ENCODE measurements at places on chromosomes 11 and 22.

DNA sequence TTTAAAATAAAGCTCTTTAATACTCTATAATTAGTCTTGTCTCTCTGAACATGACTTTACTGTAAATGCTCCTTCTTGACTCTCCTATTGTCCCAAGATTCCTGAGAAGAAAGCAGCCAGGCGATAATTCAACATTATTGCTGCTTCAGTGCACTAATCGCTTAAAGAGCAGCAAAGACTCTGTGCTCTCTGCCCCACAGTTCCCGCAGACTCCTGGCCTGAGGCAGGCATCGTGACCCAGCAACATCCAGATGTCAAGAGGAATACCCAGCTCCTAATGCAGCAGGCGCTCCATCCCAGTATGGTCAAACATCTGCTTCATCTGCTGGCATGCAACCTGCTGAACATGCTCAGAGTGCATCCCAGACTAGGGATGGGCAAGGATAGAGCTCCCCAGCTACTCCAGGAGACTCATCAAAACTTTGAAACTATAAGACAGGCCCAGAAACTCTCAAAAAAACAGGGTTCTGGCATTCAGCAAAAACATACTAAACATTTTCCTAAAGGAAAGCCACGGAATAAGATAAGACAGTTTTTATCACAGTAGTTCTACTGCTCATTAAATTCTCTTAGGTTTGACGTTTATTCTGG, 270.0 kb downstream of the SOX6 start:
- DNase-seq: peak; percentile 30

DNA sequence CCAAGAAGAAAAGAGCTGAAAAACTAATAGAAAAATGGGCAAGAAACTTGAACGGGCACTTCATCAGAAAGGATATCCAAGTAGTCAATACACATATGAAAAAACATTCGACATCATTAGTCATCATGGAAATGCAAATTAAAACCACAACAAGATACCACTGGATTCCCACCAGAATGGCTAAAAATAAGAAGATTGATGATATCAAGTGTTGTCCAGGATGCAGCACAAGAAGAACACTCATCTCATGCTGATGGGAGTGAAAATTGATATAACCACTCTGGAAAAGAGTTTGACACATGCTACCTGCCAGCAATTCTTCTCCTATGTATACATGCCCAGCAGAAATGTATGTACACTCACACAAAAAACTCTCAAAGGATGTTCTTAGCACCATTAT, 26.9 kb upstream of the SCUBE2 start:
- no peak for DNase-seq

- DNase-seq: no peak
Observed at GRCh38 chr11:94909371-94909820, 64.0 kb downstream of the CWC15 start.

DNA sequence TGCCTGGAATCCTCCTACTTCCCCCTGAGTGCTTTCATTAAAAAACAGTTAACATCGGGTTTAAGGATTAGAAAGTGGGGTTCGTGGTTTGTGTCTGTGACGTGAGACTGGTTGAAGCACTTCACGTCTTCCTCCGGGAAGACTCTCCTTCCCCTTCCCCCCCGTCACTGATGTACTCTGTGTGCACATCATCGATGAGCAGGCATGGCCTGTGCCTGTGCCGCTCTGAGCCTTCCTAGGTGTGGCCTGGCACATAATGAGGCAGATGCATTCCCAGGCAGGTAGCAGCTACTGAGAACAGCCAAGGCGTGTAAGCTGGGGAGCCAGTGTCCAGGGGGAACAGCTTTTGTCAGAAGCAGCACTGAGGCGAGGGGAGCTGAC, 93.8 kb downstream of the BCR start:
- DNase-seq: no peak

GRCh38 chr11:20112291-20113148, 47.8 kb downstream of the DBX1 start:
- DNase-seq: peak; percentile 58

DNA sequence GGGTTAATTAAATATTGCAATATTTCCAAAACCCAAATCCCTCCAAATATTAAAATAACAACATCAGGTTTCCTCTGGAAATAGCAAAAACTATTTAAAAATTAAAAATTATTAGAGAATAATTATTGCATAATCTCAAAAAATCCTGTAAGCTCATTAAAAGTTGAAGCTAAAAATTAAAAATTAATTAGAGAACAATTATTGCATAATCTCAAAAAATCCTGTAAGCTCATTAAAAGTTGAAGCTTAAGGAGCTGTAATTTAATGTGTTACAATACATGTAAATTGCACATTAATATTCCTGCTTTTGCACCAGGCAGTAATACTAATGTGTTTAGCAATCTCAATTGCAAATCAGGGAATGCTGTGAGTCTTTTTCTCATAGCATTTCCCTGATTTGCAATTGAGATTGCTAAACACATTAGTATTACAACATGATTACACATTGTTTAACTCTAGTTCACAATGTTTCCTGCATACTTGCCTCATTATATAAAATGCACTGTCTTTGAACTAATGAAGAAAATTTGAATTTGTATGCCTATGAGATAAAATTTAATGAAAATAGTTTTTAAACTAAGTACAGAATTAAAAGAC, 247.7 kb downstream of the GUCY1A2 start:
- no peak for DNase-seq

DNA sequence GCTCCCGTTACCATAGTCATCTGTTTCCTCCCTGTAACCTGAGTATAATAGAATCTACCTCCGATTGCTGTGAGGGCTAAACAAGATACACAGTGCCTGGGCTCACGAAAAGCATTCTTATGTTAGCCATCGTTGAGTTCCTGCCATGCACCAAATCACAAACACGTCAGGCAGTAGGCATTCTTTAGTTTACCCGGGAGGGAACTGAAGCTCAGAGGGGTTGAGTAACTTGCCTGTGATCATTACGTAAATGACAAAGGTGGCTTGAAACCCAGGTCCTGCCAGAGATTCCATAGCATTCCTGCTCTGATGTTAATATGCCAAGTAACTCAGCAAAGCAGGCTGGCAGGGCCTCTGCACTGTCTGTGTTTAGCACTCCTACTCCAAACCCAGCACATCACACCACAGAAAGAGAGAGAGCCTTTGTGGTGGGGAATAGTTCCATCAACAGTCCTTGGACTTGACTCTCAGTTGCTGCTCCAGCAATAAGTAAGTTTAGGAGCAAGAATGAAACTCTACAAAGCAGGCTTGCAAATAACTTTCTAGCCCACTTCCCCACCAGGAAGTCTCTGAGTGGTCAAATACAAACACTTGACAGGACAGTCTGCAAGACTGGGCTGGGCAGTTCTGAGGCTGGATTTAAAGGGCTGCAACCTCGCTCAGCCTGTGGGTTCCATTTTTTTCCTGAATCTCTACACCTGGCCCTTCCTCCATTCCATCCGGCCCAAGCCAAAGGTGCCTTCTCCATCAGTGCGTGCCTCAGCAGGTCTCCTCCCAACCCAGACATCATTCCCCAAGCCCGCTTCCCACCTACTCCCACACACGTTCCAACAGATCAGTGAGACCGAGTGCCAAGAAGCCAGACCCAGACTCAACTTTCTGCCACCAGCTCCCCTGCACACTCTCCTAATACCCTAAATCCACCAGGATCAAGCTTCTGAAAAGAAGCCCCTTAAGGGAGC, 1.1 kb downstream of the SCN2B start:
- DNase-seq: no peak

DNA sequence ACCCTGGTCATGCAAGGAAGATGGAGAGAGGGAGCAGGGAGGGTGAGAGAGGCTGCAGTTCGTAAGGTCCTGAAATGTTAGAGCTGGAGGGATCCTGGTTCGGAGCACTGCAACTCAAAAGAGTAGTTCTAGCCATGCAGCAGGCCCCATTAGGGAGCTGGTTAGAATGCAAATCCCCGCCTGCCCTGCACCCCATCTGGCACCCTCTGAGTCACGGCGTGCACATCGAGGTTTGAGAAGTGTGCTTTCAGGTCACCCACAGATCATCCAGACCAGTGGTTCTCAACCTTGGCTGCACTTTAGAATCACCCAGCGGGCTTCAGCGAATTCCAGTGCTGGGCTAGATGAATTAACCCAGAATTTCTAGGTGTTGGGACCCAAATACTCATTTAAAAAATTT, 48.2 kb downstream of the ST3GAL4 start:
- DNase-seq: no peak
